Bone marrow (tissue), 2 donors: ENCODE measurements at places on chromosomes 3 and 15.
A peak's percentile ranks its signal among the peaks of the same experiment; 100 is the strongest.

GRCh38 chr15:76078285-76078877, 18.6 kb downstream of the TMEM266 start:
- DNase-seq, result no peak

DNA sequence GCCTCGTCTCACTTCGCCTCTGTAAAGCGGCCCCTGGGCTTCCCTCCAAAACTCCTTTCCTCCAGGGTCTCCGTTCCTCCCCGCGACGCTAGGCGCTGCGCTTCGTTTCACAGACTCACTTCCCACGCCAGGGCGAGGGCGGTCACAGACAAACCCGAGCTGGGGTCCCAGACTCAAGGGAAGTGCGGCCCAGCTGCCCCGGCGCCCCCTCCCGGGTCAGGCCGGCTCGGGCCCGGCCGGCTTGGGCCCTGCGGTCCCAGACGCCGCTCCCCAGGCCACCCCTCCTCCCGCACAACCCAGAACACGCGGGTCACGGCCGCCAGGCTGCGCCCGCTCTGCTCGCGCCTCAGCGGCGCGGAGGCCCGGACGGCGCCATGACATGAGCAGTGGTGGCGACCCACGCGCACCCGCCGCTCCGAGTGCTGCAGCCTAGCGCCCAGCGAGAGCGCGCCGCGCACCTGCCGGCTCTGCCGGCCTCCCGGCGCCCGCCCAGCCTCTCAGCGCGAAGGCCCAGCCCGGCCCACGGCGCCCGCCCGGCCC, 547 bp downstream of the NUP210 start:
- DNase-seq, result peak; percentile 64

DNA sequence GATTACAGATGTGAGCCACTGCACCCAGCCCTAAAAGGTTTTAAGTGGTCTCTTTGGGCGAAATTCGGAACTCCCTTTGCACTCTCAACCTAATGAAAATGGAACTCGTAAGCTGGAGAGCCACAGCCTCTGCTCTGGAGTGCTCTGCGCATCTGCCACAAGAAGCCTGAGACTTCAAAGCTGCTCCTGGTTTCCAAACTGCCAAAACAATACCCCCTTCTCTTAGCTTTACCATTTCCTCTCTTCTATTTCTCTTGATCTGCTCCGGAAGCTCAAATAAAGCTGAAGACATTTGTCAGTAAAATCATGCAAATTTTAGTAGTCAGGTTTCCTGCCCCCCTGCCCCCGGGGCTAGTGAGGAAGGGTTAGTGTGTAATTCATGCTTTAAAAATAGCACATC, 312.7 kb downstream of the MFSD1 start:
- DNase-seq, result peak; percentile 88

- DNase-seq, result no peak
Observed at GRCh38 chr3:194137506-194138474, 1.8 kb downstream of the HES1 start.

- DNase-seq, result no peak
Observed at GRCh38 chr3:13062647-13063046, 10.6 kb downstream of the IQSEC1 start.

GRCh38 chr3:32004113-32004765, 22.7 kb downstream of the ZNF860 start:
- no peak for DNase-seq

GRCh38 chr15:43966646-43967045, 139.8 kb downstream of the WDR76 start:
- no peak for DNase-seq

DNA sequence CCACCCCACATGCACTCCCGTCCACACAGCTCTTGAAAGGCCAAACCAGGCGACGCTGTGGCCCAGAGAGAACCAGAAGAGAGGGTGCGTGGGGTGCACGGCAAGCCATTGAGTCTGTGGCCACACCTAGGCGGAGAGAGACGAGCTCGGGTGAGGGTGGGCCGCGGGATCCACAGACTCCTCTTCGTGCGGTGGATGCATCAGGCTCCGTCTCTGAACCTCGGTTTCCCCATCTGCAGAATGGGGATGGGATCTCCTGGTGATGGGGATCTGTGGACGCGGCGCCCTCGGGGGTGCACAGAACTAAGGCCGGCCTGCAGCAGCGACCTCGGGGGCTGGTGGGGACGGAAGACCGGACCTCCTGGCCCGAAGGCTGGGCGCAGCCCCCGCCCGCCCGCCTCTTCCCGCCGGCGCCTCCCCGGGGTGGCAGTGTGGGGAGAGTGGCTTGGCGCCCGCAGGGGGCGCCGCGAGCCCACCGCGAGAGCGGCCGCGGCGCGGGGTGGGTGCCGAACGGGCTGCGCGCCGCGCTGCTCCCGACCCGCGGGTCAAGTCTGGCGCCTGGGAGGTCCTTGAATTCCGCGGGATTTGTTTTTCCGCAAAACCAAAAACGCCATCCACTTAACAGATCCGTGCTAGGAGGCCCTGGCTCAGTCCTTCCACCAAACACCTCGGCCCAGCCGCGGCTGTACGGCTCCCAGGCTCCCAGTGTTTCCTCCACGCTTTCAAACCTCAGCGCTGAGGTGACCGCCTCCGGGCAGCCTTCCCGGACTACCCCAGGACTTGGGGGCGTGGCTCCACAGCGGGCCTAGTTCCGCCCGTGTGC, 13.2 kb upstream of the ADPGK start:
- DNase-seq, result no peak

- no peak for DNase-seq
Observed at GRCh38 chr15:36601497-36601932, 22.1 kb downstream of the CDIN1 start.

DNA sequence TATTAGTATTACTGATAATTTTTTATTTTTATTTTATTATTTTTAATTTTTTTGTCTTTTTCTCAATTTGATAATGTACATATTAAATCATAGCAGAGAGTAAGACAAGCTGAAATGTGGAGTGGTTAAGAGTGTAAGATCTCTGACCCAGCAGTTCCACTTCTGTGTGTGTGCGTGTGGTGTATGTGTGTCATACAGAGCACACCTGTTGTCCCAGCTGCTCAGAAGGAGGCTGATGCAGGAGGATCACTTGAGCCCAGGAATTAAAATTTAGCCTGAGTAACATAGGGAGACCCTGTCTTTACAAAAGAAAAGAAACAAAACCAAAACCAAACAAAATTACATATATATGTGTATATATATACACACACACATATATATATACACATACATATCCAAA, 1.4 kb upstream of the CIDEC start:
- DNase-seq, result no peak
